ENCODE measurements at places on chromosomes 1 and 21.
A peak's percentile ranks its signal among the peaks of the same experiment; 100 is the strongest.

GRCh38 chr1:41160498-41161110, 81.5 kb downstream of the SCMH1 start:
- DNase-seq = no peak

DNA sequence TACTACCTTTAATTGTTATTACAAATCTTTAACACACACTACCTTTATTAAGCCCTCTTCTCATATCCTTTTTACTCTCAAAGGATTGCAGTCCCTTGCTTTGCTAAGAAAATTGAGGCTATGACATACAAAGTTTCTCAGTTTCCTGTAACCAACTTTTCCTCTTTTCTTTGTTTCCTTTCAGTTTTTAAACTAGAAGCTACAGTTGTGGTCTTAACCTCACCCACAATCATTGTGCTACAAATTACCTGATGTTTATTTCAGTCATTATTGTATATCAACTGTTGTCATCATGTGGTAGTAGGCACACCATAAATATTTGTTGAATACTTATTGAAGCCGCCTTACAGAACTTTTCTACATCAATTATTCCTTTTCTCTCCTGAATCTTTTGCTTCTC, 51.8 kb downstream of the SLAMF6 start:
- DNase-seq = no peak

DNA sequence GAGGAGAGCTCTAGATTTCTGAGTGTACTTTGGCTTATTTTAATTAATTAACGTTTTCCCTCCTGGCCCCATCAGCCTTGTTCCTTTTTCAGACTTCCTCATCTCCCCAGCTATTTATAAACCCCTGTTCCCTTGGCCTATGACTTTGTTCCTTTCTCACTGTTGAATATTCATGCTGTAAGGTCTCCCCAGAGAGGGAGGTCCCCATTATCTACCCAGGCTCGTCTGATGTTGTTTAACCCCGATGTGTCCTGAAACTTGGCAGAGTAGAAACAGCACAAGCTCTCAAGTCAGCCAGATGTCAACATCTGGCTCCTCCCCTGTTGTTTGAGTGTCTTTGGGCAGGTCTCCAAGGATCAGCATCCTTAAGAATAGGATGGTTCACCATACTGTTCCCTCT, 153.6 kb downstream of the HIVEP3 start:
- DNase-seq = no peak

GRCh38 chr1:20138961-20139550, at the start of gene PLA2G2F:
Gene PLA2G2F, plus strand, starts transcription at chr1:20139323. Its CDS starts 105 bp downstream, at chr1:20139428.
- DNase-seq = no peak

DNA sequence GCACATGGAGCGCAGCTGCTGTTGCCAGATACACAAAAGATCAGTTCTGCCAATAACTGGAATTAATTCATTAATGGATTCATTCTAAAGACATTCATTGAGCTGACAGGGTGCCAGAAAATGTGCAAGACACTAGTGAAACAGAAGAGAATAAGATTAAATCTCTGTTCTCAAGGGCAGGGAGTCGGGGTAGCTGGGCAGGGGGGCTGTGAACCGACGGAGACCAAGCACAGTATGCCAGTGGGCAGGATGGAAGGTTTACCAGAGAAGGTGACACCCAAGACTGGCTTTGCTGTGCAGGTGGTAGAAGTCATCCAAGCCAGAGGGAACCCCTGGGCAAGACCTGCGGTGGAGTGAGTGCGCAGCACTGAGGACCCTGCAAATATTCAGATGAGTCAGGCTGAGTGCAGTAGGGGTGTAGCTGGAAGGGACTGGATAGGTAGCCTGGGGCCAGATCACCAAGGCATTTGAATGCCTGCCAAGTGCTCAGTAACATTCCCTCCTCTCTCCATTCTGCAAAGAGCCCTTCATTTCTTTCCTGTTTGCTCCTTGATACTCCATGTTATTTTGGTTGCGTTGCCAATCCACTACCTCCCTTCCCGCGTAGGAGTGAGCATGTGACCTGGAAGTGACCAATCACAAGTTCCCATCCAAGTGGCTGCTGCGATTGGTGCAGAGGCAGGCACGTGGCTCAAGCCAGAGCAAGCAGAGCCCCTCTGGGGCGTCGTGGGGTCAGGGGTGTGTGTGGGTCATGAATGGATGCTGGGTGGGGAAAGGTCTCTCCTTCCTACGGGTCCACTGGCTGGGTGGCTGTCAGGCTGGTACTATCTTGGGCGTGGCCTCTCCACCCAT, 413.1 kb downstream of the PTPRU start:
- DNase-seq = no peak

DNA sequence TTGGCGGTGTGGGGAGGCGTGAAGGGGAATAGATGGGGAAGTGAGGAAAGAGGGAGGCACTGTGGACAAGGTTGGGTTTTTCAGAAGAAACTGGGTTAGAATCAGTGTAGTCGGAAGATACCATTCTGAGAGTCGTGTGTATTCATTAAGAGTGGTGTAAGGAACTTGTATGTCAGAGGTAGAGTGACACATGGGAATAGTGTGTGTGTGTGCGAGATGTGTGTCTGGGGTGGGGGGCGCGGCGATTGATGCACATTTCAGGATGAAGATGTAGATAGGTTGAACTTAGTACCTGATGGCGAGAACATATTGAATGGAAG, 878 bp downstream of the SMG7 start:
- no peak for DNase-seq

GRCh38 chr21:46038871-46039397, 57.4 kb downstream of the COL6A1 start:
- DNase-seq = no peak

DNA sequence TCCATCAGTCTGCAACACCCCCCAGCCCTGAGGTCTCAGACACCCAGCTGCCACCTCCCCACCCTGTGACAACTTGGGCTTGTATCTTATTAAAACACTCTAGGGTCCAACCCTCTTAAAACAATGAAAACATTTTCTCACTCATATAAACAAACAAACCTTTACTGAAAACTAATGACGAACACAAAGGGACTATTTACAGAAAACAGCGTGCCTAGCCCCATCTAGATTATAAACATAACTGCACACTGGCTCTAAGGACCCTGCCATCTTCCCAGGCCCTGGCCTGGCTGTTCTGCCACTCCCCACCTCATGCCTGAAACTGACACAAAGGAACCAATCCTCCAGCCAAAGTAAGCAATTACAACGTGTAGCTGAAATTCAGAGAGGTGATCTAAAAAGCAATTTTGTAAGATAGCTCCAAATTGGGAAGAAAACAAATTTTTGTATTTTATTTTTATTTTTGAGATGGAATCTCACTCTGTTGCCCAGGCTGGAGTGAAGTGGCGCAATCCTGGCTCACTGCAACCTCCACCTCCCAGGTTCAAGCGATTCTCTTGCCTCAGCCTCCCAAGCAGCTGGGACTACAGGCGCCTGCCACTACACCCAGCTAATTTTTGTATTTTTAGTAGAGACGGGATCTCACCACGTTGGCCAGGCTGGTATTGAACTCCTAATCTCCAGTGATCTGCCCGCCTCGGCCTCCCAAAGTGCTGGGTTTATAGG, 40.9 kb downstream of the CAPZB start:
- DNase-seq = no peak

DNA sequence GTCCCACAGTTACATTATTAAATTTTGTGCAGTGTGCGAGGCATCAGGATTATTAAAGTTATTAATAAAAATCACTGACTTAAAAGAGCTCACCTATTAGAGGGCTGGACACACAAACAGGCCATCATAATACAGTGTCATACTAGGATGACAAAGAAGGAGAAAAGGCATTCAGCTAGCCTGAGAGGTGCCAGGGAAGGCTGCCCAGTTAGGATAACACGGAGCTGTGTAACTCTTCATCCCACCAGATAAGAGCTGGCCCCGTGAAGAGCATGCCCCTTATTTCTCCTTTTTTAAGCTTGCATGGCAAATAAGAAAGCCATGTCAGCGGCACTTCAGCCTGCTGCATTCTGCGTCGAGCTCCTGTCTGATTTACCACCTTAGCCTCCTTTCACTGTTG, 109.5 kb downstream of the KCNK1 start:
- DNase-seq = no peak

DNA sequence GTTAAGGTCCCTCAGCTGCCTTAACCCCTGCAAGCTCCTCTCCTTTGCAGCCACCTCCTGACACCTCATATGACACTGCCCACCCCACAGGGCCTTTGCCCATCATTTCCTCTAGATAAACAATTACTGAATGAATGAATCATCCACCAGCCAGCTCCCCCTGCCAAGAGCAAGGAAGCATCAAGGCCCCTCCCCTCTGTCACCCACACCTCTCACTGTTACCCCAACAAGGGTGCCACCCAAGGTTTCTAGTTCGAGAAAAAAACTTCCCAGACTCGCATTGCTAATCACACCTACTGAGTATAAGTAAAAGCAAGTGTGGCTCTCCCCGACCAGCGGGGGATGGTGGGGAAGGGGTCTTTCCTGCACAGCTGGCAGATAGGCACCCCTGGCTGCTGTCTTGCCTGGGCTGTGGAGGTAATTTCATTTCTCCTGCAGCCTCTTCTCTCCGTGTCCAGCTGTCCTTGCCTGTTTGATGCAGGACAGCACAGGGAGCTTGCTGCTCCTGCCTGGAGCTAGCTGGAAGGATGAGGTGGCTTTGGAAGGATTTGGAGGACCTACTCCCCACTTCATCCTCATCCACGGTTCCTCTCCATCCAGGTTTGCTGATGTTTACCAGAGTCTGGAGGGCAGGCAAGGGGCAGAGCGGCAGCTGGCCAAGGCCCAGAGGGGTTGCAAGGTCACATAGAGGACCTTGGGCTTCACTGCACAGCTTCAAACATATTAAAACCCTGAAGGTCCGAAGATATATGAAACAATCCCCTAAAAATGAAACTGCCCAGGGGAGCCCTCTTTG, 33.1 kb upstream of the LBR start:
- peak; percentile 30 for DNase-seq

DNA sequence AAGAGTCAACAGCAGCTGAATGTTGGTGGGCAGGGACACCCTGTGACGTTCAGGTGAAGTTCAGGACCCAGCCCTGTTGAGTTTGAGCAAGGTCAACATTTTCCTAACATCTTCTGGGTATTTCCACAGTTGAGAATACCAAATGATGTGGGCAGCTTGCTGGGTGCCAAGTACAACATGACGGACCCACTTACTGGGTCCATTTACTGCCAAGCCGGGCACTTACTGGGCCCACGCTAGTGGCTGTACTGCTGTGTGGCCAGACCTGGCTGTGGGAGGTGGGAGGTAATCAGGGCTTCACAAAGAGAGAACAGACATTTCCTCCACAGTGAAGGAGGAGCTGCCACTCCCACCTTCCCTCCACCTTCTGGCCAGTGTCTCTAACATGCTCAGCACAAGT, 99.2 kb downstream of the PSMG1 start:
- no peak for DNase-seq

- no peak for DNase-seq
These were observed 25.5 kb downstream of the UTS2 start for GRCh38 chr1:7827126-7827955.

- no peak for DNase-seq
These were observed 500.9 kb upstream of the PTBP2 start for GRCh38 chr1:96220651-96221050.

GRCh38 chr1:44545961-44546360, 128.3 kb downstream of the TMEM53 start:
- DNase-seq = no peak

DNA sequence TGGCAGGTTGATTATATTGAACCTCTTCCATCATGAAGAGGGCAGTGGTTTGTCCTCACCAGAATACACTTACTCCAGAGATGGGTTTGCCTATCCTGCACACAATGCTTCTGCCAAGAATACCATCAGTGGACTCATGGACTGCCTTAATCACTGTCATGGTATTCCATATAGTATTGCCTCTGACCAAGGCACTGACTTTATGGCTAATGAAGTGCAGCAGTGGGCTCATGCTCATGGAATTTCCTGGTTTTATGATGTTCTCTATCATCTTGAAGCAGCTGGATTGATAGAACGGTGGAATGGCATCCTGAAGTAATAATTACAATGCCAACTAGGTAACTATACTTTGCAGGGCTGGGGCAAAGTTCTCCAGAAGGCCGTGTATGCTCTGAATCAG, 16.6 kb upstream of the GBP6 start:
- no peak for DNase-seq

- DNase-seq = no peak
These were observed 735 bp downstream of the NBL1 start for GRCh38 chr1:19644681-19645410.

DNA sequence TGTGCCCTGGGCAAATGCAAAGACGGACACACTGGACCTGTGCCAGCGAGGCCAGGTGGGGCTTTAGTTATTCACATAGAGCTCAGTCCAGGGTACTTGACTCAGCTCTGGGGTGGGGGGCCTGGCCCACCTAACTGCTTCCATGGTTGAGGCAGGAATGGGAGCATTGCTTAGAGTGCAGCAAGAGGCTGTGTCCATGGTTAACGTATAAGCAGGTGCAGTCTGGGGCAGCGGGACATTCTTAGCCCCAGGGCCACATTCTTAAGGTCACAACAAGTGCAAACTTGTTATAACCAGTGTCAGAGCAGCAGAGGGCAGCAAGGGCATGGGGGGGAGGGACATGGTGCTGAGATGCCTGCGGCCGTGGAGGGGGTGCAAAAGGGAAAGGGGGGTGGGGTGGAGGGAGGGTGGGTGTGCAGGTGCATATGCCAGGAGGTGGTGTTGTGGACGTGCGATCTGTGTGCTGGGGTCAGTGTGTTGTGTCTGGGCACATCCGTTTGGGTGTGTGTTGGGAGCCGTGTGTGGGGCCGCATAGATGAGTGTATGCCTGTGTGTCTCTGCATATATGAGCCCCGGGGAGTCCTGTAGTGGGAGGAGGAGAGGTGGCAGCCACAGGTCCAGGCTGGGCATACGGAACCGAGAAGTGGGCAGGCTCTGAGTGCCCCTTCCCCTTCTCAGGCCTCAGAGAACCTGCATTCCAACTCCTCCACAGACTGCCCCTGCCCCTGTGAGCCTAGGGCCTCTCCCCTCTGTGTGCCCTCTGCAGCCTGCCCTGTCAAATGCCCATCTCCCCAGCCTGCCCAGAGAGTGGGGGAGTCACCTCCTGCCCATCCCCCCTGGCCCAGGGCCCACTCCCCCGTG, 8.4 kb downstream of the KCNJ10 start:
- no peak for DNase-seq

- no peak for DNase-seq
These were observed 54.6 kb upstream of the LBR start for GRCh38 chr1:225482421-225482950.

DNA sequence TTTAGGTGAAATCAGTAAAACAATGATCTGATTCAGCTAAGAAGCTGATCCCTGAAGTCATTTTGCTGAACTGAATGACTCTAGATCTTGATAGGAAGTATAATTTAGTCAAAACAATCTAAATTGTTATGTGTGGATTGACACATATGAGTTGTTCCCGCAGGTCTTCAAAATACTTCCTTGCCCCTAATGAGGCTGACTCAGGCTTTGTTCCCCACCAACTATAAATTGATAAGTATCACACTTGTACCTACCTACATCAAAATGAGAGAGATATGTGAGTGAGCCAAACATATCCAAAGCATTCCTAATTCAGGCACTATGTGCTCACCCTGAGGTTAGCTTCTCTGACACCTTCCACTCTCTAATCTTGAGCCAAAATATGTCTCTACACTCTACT, 507.1 kb downstream of the PLPP3 start:
- DNase-seq = no peak
